ENCODE measurements at places on chromosomes 6 and 20.
A peak's percentile ranks its signal among the peaks of the same experiment; 100 is the strongest.

DNA sequence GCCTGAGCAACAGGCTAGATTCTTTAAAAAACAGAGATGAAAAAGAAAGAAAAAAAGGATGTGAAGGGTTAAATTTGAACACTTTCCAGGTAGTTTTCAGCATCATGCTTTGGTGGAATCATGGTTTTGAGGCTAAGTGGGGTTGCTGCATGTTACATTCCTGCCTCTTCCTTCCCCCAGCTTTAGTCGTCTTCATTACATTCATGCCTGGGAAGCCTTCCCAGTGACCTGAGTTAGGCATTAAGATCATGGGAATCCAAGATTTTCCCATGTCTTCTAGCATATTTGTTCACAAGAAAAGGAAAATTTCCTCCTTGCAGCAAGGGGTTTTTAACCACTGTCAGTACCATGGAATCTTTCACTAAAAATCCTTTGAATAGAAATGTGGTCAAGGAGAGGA, 12.0 kb downstream of the TPX2 start:
- DNase-seq, result peak; percentile 81

- DNase-seq, result no peak
Observed at GRCh38 chr6:33975661-33976436, 170.0 kb downstream of the GRM4 start.

- DNase-seq, result no peak
Observed at GRCh38 chr6:122322824-122323223, 76.6 kb upstream of the HSF2 start.

GRCh38 chr20:53980031-53980465, 90.3 kb downstream of the BCAS1 start:
- no peak for DNase-seq
